ENCODE measurements at places on chromosomes 5 and 9.

DNA sequence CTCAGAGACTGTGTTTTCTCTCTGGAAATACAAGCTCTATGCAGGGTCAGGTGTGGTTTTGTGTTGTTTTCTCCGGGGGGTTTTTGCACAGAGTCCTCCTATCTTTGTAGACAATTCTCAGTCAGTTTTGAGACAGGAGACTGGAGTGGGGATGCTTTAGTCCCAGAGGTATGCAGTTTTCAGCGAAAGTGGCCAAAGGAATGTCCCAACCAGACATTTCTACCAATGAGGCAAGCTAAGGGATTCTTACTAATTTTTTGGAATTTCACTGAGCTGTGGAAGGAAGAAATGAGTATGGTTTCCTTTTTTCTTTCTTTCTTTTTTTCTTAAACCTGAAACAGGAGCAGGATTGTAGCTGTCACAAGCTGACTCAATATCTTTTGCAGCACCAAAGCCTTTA is 35.3 kb upstream of the PLPP1 start:
- no peak for DNase-seq

DNA sequence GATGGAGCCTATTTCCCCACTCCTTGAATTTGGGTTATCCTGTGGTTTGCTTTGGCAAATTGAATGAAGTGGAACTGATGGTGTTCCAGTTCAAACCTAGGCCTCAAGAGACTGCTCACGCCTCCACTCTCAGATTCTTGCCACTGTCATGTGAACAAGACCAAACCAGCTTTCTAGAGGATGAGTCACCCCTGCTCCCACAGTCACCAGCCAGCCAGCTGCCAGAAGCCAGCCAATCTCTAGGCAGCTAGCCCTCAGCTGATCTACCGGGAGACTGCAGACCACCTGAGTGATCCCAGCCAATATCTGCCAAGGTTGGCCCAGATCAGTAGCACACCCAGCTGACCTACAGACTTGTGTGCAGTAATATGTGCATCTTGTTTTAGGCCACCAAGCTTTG is 300.6 kb downstream of the TMEM38B start:
- DNase-seq = no peak

GRCh38 chr5:78497573-78498533 is 137.4 kb downstream of the SCAMP1 start:
- no peak for DNase-seq

GRCh38 chr5:43367909-43368669 is 44.1 kb downstream of the CCL28 start:
- peak; percentile 10 for DNase-seq

DNA sequence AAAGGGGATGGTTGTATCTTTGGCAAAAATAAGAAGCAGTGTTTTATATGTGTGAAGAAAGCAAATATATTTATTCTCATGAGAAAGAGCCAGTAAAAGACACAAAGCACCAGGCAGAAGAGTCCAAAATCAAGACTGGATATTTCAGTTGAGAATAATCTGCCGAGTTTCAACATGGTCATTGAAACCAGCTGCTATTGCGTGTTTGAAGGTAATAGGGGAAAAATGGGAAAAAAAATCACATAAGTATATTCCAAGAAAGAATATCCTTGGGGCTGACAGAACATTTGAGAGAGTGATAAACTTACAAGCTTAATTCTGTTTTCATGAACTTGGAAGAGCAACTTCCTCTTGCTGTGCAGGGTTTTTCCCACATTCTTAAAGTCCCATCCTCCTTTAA is 79.9 kb downstream of the ISOC1 start:
- DNase-seq = no peak

DNA sequence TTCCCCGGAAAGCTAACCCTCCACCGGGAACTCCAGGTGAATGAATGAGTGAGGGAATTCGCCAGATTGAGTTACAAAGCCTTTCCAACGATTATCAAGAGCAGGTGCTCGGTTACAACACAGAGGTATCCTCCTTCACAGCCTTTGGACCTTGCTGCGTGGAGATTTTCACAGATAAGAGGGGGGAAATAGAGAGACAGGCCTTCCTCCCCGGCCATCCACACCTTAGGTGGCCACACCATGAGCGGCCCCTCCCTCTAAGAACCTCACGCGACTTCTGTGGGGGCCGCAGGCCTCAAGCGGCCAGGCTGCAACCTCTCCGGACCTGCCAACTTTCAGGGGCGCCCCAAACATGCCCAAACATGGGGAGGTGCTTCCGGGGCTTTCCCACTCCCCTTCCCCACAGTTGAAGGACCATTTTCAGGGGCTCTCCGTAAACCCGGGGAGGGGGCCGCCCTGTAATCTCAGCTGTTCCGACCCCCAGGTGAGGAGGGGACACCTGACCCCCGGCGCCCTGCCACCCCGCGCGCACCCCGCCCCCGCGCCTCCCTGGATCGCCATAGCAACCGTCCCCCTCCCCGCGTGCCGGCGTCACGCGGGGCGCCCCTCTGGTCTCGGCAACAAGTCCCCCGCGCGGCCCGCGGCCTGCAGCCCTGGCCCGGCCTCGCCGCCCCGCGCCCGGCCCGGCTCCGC is 603 bp downstream of the DENND1A start:
- DNase-seq = no peak

GRCh38 chr5:174750711-174751110 is 26.3 kb downstream of the MSX2 start:
- DNase-seq = no peak

- no peak for DNase-seq
These were observed 20.0 kb upstream of the GHR start for GRCh38 chr5:42403236-42403635.

DNA sequence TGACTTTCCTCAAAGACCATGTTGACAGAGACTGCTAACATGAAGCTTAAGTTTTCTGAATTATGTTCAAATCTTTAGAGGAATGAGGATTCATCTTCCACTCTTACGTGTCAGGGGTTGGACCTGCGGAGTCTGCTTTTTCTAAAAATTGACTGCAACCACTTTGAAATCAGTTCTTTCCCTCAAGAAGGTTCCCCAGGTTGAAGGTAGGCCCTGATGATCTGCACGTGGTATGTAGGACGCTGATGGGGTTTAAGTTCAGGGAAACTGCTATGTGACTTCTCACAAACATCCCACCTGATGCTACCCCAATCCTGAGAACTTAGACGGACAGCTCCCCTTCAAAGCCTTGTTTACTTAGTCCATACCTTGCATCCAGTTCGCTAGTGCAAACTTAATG is 7.2 kb downstream of the RACK1 start:
- no peak for DNase-seq

DNA sequence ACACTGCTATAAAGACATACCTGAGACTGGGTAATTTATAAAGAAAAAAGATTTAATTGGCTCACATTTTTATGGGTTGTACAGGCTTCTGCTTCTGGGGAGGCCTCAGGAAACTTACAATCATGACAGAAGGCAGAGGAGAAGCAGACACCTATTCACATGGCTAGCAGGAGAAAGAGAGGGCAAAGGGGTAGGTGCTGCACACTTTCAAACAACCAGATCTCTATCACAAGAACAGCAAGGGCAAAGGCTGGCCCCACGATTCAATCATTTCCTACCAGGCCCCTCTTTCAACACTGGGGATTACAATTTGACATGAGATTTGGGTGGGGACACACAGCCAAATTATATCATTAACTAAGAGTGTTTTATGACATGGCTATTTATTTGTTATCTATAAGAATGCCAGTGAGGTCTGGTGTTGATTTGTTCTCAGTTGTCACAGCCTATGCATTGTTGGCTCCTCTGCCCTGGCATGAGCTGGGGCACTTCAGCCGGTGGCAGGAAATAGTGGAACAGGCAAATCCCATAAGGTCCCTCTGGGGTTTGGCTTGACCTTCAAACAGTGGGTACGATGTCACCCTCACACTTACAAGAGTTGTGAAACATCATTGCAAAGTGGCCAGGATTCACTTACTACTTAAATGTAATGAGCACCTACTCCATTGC is 44.1 kb downstream of the SPARC start:
- DNase-seq = peak; percentile 13

DNA sequence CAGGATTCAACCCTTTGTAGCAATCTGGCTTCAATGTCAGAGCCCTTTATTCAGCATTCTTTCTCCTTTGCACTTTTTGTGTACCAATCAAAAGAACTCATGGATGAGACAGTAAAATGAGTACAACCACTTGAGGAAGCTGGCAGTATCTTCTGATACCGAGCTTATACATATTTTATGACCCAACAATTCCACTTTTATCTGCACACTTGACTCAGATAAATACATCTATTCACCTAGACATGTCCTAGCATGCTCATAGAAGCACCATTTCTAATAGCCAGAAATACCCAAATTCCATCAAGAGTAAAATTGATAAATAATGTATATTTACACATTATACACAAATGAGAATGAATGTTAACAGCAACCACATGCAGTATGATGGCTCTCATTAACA is 111.2 kb upstream of the PTGER4 start:
- no peak for DNase-seq

- DNase-seq = no peak
These were observed 212.1 kb downstream of the TLR4 start for GRCh38 chr9:117916291-117916690.

DNA sequence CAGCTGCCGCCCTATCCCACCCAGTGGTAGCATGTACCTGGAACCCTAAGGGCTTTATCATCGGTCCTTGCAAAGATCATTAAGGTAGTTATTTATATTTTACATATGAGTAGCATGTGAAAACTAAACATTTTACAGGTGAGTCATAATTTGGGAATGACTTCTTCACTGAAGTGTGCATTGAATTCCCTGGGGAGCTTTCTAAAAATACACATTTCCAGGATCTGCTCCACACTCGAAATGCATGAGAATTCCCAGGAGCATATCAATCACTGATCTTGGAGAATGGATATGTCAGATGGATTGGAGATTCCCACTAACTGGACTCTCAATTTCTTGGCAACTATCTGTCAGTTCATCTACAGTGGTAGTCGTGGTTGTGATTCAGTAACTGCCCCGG is 717.5 kb downstream of the IRX1 start:
- DNase-seq = no peak

GRCh38 chr5:61321669-61322068 is 10.4 kb upstream of the ZSWIM6 start:
- DNase-seq = no peak

GRCh38 chr5:84378961-84379360 is 5.7 kb downstream of the EDIL3 start:
- DNase-seq = no peak

DNA sequence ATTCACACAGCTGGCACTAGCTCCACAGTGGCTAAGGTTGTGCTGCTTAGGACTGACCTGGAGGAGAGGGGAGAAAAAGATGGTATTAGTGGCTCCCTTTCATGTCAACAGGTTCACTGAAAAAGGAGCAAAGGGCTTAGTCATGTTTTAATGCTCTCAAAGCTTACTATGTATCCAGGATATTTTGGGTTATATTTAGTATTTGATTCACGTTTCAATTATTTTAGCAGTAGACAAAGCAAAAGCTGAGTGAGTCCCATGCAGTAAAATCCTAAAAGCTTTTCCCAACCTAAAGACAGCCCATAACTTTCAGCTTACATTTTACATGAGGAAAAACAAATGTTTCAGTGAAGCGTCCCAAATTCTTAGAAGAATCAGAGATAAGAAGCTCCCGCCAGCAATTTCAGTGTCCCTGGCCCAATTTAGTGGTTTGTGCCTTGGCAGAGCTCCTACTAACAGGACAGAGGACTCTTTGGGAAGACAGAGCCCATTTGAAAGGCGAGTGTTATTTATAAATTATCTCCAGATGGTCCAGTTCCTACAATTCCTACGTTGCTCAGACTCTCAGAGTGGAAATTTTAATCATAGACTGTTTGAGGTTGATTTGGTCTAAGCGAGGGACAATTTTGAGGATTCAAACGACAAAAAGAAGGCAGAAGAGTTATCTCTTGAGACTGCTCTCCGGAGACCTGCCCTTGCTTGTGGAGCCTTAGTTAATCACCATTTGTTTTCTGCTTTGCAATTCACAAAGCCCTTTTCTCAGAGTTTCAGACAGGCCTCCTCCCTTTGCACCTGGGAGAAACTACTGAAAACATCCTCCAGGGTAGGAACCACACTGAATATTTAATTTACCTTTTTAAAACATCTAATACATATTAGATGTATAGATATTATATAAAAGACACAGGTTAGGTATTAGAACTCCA is 225.0 kb upstream of the ANKRD55 start:
- no peak for DNase-seq

- DNase-seq = no peak
These were observed 129.9 kb downstream of the ZSWIM6 start for GRCh38 chr5:61461926-61462325.

DNA sequence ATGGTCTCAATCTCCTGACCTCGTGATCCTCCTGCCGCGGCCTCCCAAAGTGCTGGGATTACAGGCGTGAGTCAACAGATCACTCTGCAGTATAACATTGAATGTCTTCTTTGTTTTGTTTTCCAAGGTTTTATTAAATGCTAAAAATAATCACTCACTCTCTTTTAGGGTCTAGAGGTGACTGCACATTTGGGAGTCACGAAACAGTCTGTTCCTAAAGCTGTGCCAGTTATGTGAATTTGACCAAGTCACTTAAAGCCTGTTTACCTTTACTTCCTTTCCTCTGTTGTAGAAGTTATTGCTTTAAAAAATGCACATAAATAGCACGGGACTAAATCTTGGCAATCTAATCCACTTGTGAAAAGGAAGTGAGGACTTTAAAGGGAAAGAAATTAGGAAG is 304.9 kb upstream of the PTGER4 start:
- no peak for DNase-seq

GRCh38 chr5:143979044-143979690 is 167.2 kb downstream of the HMHB1 start:
- DNase-seq = no peak

DNA sequence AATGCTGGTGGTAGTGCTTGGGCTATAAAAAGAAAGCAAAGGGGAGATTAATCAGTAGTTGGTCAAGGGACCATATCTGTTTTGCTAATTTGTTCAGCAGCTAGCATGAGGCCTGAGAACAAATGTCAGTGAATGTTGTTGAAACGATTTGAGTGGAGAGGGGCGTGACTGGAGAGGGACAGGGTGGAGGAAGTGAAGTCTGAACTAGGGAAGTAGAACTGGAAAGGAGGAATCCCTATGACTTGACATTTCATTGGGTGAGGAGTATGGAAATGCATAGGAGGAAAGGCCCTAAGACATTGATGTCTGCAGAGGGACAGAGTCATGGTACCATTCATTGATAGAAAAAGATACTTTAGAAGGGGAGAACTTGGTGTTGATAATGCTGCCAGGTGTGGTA is 19.7 kb downstream of the TLE4 start:
- DNase-seq = peak; percentile 49

All from inflammatory macrophage treated with lipopolysaccharide for 4 hours (primary cell).